ENCODE measurements at places on chromosomes 4 and X.
A peak's percentile ranks its signal among the peaks of the same experiment; 100 is the strongest.

GRCh38 chrX:68895341-68895755 lies 66.5 kb downstream of the EFNB1 start:
- DNase-seq, result no peak

DNA sequence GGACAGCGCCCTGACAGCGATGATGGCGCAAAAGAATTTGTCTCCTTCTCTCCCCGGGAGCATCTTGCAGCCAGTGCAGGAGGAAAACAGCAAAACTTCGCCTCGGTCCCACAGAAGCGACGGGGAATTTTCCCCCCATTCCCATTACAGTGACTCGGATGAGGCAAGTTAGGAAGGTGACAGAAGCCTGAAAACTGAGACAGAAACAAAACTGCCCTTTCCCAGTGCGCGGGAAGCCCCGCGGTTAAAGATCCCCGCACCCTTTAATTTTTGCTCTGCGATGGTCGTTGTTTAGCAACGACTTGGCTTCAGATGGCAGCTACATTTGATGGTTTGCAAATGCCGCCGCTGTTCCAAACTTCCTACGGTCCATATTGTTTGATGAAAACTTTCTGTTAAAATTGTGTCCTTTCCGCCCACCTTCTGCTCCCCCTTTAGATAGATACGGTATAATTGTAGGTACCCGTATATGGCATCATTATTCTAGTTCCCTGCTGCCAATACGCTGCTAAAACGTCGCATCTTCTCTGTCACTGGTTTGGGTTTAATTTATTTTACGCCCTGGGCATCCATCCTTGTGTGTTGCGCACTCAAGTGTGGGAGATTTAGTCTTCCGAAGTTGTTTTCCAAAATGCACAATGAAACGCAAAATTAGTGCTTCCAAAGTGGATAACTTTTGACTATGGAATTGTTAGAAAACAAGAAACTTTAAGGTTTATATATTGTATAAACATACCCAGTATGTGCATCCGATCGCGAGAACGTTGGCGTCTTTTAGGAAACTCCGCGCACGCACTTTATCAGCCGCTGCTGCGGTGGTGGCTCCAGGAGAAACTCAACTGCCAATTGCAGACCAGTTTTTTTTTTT lies 1.5 kb downstream of the ATOH1 start:
- DNase-seq, result peak; percentile 3

- DNase-seq, result no peak
These were observed 56.5 kb downstream of the NSD2 start for GRCh38 chr4:1927675-1928074.

DNA sequence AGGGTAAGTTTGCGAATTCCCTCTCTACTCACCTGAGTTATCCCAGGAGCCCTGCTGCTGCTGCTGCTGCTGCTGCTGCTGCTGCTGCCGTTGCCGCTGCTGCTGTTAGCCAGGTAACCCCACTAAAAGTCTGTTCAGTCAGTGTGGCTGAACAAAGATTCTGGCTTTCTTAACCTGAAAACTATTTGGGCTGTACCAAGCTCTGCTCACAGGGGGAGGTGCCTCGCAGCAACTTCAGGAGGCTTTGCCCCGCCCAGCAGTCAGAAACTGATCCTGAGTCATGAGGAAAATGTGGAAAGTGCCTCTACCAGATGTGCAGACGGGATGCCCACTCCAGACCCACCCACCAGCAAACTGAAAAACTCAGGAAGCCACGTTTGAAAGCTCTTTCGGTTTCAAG lies at the start of gene CAPN6:
Gene CAPN6 (minus strand): TSS at position 145 of the 400 bp plus-strand sequence. CDS start 6,547 bp downstream, outside the sequence.
- DNase-seq, result no peak

- DNase-seq, result no peak
These were observed 1058.9 kb downstream of the C4orf33 start for GRCh38 chr4:130154901-130155300.

GRCh38 chr4:169314906-169315305 lies 44.1 kb upstream of the SH3RF1 start:
- DNase-seq, result no peak

GRCh38 chrX:69257499-69258127 lies 92.4 kb upstream of the PJA1 start:
- no peak for DNase-seq

DNA sequence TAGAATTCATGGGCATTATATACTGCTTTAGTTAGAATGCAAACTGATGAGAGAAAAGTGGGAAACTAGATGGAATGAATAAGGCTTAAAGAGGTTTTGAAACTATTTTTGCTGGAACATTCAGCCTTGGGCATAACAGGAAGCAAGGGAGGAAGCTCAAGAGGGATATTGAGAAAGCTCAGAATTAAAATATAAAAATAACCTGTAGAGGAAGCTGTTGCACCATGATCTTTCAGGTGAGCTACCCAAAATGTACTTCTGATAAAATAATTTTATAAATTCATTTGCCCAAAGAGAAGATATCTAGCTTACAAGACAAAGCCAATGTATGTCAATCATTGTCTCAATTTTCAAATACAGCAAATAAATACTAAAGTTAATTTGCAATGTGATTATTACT lies 11.3 kb downstream of the GC start:
- no peak for DNase-seq

- DNase-seq, result no peak
These were observed 4.2 kb upstream of the OTUD5 start for GRCh38 chrX:48961585-48962091.

DNA sequence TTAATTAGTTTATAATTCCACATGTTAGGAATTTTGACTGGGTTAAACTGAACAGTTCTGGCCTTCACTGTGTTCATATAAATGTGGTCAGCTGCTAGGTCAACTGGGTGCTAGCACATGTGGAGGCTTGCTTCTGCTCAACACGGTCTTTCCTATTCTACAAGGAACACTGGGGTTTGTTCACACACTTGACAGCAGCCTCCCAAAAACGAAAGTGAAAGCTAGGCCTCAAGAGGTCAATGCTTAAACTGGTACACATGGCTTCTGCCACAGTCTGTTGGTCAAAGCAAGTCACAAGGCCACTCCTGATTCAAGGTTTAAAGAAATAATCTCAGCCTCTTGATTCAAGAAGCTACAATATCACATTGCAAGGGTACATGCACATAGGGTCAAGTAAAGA lies 126.5 kb downstream of the QDPR start:
- peak; percentile 22 for DNase-seq

GRCh38 chrX:75547783-75548182 lies 24.9 kb upstream of the ZDHHC15 start:
- DNase-seq, result no peak

DNA sequence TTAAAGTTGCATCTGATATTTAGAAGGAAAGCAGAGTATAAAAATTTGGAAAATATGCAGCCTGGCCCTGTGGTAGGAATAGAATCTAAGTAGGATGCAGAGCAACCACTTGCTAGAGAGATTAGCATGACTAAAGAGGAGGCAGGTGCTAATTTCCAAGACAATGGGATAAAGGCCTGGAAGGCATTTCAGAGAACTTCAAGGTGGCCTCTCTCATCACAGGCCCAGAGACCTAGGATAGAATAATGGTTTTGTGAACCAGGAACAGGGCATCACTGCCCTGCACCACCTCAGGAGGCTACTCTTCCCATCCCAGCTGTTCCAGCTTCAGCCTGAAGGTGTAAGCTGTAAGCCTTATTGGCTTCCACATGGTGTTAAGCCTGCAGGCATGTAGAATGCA lies 621.7 kb upstream of the HS3ST1 start:
- no peak for DNase-seq

GRCh38 chr4:101177154-101177553 lies 170.2 kb downstream of the PPP3CA start:
- no peak for DNase-seq

GRCh38 chr4:122643257-122643656 lies 22.4 kb upstream of the IL21 start:
- DNase-seq, result no peak

DNA sequence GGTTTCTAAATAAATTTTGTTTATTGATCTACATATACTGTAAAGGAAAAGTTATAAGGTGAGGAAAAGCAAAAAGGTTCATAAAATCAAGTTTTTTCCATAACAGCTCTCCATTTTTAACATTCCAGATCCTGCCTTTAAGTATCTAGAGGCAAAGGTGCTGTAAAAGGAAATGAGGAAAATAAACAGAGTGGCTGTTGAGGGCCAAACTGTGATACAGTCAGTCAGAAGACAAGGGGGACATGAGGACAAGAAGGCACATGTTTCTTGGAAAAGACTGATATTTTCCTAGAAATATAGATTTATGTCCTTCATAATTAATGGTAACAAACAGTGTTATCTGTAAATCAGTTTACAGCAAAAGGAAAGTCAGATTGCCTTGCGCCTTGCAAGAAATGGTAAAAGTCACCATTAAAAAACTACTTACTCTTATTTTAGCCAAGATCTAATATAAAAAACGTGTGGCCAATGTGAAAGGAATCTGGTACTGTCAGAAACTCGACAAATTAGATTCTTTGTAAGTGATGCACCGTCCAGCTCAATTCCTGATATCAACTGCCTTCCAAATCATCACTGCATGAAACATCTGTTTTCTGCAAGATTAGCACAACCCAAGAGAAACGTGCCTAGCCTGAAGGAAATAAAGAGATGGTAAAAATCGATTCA lies 34.0 kb upstream of the VEGFD start:
- no peak for DNase-seq

DNA sequence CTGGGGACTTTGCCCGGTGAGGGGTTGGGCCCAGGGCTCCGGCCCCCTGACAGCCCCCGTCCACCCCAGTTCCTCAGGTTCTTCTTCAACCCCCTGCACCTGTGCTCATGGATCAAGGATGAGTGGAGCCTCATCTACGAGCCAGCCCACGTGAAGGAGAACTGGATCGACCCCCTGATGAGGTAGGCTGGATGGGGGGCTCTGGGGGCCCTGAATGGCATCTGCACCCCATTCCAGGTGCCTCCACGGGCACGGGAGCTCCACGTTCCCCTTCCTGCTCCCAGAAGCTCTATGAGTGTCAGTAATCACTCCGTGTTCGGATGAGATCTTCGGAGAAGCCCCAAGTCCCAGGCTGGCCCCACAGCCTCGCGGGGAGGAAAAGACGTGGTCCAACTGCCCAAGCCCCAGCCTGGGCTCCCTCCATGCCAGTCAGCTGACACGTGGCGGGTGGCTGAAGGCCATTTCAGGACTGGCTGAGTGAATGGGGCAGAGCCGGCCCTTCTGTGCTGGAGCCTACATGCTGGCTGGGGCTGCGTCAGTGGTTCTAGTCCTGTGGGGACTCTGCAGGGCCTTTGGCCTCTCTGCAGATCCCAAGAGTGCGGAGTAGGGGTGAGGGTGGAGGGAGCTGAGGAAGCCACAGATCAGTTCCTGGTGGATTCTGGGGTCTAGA lies 24.4 kb downstream of the CFAP99 start:
- DNase-seq, result no peak

GRCh38 chr4:167918077-167918476 lies 174.3 kb upstream of the ANXA10 start:
- DNase-seq, result no peak

DNA sequence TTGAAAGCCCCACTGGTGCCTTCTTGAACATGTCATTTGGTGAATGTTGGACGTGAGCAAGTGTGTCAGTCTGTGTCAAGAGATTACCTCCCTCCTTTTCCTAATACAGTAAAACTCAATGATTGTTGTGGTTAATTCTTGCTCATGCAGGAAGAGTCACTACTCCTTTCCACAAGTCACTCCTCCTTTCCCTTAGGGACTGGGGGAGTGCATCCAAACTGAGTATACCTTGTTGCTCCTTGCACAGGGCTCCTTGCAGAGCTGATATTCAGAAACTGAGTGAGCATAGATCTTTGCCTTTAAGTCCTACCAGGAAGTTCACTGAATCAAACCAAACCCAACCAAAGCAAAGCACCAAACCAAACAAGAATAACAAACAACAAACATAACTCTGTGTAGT lies 63.9 kb downstream of the GPR50 start:
- DNase-seq, result no peak

- DNase-seq, result no peak
These were observed 73.3 kb upstream of the NALF2 start for GRCh38 chrX:69430785-69431184.

- DNase-seq, result no peak
These were observed 60.4 kb downstream of the CCNI start for GRCh38 chr4:77015390-77015789.

Measured in GM13976 (cell line).